Left lung (tissue), 14 donors: ENCODE measurements at places on chromosomes 2 and 18.

DNA sequence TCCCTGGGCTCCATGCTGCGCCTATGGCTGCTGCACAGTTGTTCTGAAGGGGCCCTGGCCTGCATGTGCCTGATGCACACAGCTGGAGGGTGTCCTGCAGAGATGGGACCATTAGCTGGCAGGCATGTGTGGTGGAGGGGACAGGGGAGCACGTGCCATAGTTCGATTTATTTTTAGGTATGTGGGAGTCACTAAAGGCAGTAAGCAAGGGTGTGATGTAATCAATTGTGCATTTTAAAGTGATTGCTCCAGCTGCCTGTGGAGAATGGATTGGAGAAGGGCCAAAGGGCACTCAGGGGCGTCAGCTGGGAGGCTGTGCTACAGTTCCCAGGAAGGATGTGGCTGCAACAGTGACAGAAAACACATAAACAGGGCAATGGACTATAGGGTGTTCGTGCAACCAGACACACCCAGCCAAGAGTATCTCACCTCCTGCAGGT is 205.1 kb downstream of the ARL4C start:
- no peak for DNase-seq

DNA sequence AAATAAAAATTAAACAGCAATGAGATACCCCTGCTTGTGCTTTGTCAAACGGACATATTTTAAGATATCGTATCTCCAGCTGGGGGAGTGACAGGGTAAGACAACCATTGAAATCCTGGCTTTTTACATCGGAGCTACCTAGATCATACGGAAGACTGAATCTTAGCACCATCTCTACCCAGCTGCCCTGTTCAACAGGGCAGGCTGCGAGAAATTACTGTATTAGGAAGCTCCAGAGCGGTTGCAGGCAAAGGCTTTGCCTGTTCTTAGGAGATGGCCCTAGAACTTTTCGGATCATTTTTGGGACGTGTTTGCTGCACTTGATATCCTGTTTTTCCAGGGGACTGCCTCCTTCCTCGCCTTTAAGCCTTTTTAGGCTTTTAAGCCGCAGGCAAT is 2.0 kb upstream of the PRKCE start:
- DNase-seq, result no peak

DNA sequence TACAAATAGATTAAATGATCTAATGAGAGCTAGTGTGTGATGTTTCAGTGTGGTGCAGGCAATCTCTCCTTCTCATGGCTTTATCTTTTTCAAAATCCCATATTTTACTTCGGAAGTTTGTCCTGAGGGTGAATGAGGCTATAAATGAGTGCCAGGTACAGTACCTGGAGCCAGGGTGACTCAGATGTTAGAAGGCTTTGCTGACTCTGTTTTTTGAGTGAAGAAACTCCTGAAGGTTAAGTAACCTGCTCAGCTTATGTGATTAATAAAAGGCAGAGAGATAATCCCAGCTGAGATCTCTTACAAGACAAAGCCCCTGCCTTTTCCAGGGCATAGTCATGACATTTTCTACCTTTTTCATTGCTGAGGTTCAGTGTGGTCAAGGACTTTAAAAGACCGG is 52.6 kb downstream of the MGAT5 start:
- no peak for DNase-seq

GRCh38 chr2:239025951-239026461 is 178.1 kb downstream of the TWIST2 start:
- no peak for DNase-seq

DNA sequence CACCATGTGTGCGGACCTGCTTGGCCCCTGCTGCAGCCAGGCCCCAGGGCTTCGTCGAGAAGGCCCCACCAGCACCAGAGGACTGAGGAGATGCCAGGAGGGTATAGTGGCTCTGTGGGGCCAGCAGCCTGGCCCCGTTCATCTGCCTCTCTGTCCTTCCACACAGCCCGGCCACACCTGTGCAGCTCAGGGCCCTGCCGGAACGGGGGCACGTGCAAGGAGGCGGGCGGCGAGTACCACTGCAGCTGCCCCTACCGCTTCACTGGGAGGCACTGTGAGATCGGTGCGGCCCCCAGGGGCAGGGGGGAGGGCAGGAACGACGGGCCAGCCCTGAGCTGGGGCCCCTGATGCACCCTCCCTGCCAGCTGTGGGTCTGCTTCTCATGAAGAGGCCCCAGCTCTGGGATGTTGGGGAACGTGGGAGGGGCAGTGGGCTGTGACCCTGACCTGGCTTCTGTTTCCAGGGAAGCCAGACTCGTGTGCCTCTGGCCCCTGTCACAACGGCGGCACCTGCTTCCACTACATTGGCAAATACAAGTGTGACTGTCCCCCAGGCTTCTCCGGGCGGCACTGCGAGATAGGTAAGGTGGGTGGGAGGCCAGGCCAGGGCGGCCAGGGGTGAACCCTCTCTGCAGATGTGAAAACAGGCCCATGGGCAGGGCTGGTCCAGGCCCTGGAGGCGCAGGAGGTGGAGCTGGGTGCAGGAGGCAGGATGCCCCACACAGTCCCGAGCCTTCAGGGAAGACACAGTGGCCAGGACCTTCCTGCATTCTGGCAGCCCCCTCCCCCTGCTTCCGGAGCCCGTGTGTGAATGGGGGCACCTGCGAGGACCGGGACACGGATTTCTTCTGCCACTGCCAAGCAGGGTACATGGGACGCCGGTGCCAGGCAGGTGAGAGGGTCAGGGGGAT is 50.3 kb downstream of the MTERF4 start:
- DNase-seq, result peak; percentile 63

DNA sequence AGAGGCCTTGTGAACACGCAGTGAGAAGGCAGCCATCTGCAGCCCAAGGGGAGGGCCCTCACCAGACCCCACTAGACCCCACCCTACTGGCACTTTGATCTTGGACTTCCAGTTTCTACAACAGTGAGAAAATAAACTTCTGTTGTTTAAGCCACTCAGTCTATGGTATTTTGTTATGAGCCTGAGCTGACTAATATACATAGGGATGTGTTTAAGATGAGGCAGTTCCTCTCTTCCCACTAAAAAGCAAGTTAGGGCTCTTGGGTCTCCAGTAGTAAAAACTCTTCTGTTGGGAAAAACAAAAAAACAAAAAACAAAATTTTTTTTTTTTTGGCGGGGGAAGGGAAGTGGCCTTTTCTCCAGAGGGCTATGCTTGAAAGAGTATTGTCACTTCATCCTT is 233.2 kb upstream of the SMAD7 start:
- no peak for DNase-seq

- DNase-seq, result no peak
Measured at GRCh38 chr2:232146294-232146693, 184.8 kb downstream of the DIS3L2 start.

- DNase-seq, result no peak
Measured at GRCh38 chr2:7905756-7906155, 776.1 kb upstream of the ID2 start.

- DNase-seq, result no peak
Measured at GRCh38 chr2:213034585-213034984, 116.8 kb downstream of the IKZF2 start.

GRCh38 chr2:63740943-63741342 is 100.8 kb upstream of the UGP2 start:
- DNase-seq, result no peak

DNA sequence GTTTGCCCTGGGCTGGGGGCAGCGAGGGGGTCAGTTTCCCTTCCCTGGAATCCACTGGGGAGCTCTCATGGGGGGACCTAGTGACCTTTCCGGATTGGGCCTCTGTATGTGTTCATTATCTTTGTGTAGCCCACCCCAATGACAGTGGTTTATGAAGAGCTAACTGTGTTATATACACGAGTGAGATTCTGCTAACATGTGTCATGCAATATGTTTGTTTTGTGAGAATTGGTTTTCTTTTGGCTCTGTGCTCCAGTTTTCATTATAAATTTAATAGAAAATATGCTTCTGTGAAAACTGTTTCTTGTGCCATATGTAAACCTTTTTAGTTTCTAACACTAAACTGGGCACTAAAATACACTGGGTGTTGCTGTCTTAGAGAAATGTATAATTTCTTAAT is 110.6 kb downstream of the WDSUB1 start:
- DNase-seq, result no peak

DNA sequence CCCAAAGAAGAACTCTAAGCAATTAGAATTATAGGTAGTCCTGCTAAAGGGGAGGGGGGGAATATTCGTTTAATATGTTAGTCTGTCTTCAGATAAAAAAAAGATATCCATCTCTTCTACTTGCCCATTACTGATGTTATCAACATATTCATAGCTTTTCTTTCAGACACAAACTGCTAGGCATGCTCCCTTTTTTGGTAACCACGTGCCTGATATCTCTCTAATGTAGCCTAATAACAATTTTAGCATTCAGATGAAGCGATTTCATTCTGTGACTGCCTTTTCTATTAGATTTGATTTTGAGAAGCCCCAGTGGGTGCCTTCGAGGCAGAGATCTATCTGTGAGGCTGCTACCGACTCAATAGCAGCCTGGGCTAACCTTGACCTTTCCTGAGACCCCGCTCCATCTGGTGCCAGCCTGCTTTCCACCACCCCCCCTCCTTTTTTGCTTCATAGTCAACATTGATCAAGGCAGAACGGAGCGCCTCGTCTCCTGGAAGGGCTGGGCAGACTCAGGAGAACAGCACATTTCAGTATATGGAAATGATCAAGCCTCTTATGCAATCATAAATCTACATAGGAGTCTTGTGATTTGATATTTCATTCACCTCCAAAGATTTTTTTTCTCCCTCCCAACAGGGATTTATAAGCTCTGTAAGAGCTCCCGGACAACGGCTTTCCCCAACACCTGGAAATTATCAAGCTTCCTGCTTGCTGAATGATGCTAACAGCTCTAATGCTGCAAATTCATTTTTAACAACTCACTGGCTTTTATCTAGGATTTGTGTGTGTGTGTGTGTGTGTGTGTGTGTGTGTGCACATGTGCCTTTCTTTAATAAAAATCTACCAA is 14.7 kb upstream of the BCL11A start:
- DNase-seq, result no peak

- peak; percentile 76 for DNase-seq
Measured at GRCh38 chr2:180202467-180202951, 195.4 kb upstream of the CWC22 start.

- no peak for DNase-seq
Measured at GRCh38 chr2:167689444-167689843, 558.0 kb downstream of the STK39 start.

DNA sequence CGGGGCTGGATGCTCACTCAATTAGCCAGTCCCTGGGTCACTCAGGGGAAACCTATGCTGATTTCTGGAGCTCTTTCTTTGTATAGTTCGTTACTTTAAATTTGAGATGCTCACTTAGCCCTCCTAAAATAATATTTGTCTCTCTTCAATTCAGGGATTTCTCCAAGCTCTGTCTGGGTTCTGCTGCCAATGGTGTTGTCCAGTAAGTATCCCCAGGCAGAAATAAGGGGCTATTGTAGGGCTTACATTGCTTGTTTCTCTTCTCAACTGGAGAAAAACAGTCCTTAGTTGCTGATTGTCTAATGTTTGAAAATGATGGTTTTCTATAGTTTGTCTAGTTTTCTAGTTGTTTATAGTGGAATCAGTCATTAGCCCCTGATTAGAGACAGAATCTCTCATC is 5.0 kb downstream of the RAB6C start:
- no peak for DNase-seq

- DNase-seq, result no peak
Measured at GRCh38 chr2:114127372-114127771, 237.5 kb downstream of the ACTR3 start.

GRCh38 chr2:236617221-236617737 is 47.7 kb downstream of the ACKR3 start:
- DNase-seq, result no peak

DNA sequence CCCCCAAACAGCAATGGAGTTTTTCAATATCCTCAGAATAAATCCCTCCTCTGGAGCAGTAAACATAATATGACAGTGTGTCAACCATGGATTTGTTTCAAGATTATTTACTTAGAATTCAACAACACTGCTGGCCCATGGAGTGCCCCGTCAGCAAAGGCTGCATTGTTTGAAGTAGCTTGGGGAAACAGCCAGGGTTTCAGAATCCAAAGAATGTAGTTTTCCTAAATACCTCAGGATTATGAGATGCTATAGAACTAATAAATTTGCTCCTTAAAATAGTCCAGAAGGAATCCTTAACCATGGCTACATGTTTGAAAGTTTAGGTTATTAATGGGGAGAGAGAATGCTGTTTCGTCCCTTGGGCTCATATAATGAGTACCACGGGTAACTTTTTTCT is 13.1 kb upstream of the CETN1 start:
- no peak for DNase-seq

- no peak for DNase-seq
Measured at GRCh38 chr2:239261356-239261755, 139.5 kb downstream of the HDAC4 start.

GRCh38 chr2:147689220-147689909 is 155.5 kb upstream of the ACVR2A start:
- DNase-seq, result no peak

DNA sequence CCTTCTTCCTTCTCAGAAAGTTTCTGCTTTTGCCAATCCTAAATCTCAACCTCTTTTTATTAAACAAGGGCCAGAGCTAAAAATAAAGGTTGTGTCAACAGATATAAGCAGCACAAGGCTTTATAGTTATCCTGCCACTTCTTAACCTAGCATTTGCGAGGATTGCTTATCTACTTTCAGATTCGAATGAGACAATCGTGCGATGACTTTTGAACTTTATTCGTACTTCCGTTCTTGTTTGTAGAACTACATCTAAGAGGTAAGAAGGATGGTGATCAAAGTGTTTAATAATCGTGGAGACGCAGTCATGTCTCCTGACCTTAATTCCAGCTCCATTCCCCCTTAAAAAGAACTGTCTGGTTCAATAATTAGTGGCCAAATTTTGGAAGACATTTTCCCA is 578.6 kb downstream of the PIK3C3 start:
- no peak for DNase-seq

DNA sequence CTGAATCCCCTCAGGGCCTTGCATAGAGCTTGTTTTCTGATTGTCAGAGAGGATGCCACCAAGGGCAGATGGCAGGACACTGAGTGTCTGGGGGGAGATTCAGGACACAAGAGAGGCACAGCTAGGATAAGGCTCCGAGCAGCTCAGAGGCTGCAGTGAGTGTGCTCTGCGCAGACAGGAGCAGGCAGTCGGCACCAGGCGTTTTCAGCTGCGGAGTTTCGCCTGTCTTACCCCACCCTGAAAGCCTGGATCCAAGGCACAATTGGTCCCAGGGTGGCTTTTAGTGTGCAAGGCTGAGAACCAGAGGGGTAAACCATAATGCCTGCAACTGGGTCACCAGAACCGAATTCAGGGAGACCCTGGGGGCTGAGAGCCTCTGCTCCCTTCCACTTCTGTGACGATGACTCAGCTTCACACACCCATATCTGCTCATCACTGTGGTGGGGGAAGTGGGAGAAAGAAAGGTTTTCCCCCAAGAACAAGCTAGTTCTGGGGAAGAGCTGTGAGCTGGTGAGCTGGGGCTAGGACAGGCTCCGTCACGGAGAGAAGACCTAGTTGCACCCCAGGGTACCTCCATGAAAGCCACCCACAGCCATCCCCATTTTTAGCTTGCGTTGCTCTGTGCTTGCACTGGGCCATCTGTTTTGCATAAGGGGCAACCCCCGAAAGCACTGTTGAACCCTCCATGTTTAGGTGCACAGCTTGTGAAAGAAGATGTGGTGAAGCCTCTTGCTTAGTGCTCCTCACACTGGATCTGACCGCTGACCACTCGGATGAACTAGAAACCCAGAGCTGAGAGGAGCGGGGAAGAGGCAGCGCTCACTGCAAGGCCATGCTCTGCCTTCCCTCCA is 173.7 kb downstream of the CELF4 start:
- DNase-seq, result no peak

- DNase-seq, result no peak
Measured at GRCh38 chr2:48779019-48779716, 23.6 kb upstream of the LHCGR start.

GRCh38 chr18:8073167-8073566 is 506.1 kb downstream of the PTPRM start:
- no peak for DNase-seq

- DNase-seq, result no peak
Measured at GRCh38 chr18:36963464-36963863, 134.5 kb downstream of the KIAA1328 start.
